NCI-H1436 treated with DMSO at 0.1 percent for 48 hours (cell line): ENCODE measurements at places on chromosomes 5 and 9.

- DNase-seq: no peak
These were observed 103.8 kb downstream of the EFNA5 start for GRCh38 chr5:107566986-107567385.

DNA sequence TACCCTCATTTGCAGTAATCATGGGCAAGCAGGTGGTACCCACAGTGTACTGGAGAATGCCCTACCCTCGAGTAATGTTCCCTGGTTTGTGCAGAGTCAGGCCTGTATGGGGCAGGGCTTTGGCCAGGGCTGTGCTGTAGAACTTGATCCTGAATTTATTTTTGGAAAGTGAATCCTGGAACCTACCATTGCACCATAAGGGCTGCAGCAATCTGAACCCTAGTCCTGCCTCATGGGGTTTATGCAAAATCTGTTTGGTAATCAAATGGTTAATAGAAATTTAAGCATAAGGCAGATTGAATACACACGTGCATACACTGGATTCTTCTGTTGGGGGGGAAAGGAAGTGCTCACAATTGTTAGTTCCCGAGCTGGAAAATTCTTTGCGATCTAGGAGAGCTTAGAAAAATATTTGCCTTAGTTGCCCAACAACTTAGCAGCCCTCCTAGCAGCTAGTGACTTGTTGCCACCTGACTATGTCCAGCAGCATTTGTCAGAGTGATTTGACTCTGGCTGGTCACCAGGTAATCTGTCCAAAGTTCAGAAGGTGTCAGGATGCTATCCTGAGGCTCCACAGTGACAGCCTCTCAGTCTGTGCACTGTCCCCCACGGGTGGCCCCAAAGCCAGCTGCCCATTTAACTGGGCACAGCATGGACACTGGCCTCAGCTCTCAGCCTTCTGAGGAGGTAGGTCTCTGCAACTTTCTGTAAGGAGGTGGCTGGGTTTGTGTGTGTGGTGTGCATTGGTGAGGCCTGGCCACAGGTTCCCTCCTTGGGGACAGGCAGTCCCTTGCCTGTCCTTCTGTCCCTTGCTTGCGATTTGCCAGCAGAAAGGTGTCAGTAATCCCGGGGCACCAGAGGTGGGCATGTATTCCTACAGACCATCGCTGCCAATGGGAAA is 8.3 kb downstream of the MVB12B start:
- no peak for DNase-seq

DNA sequence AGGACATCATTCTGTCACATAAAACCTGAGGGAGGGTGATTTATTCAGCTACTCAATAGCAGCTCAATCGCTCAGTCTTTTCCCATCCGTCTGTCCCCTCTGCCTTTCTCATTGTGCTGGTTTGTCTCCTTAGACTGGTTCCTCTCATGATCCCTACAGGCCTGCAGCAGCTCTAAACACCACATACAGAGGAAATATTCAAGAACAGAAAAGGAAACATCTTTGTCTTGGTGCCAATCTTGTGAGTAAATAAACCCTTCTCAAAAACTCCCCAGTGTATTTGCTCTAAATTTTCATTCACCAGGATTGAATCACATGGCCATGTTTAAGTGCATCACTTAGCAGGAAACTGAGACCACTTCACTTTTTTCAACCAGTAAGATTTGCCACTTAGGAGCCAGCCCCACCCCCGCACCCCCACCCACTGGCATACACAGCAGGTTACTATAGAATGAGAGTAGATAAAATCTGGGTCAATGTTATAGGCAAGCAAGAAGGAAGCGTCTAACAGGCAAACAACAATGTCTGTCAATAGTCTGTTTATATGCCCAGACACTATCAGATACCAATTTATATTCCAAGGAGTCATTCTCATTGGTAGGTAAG is 895.5 kb upstream of the DMAC1 start:
- peak; percentile 87 for DNase-seq

DNA sequence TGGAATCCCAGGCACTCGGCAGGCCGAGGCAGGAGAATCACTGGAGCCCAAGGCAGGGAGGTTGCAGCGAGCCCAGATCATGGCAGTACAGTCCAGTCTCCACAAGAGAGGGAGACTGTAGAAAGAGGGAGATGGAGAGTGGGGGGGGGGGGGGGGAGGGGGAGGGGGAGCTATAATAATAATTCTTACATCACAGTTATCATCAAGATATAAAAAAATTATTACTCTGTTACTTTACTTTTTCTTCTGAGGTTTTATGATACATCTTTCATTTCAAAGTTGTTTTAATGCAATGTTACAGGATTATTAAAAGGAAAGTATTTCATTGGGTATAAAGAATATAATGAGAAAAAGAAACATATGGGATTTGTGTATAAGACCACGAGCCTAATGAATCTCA is 17.8 kb upstream of the RAB3C start:
- no peak for DNase-seq

- no peak for DNase-seq
These were observed 99.2 kb downstream of the DTWD2 start for GRCh38 chr5:118889165-118889564.

DNA sequence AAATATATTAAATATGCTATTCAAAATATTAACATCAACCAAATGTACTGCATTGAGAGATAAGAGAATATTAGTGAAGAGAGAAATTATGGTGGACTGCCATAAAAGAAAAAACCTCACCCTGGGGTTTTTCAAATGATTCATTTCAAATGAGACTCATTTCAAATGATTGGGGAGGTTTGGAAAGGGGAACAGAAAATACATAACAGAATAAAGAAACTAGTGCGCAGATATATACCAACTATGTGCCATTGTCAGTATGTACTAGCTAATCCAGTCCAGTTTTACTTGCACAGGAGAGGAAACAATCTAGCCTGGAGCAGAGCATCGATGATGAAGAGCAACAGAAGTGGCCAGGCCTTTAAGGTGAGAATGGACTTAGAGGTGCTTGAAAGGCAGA is 651.6 kb upstream of the RORB start:
- DNase-seq: no peak

DNA sequence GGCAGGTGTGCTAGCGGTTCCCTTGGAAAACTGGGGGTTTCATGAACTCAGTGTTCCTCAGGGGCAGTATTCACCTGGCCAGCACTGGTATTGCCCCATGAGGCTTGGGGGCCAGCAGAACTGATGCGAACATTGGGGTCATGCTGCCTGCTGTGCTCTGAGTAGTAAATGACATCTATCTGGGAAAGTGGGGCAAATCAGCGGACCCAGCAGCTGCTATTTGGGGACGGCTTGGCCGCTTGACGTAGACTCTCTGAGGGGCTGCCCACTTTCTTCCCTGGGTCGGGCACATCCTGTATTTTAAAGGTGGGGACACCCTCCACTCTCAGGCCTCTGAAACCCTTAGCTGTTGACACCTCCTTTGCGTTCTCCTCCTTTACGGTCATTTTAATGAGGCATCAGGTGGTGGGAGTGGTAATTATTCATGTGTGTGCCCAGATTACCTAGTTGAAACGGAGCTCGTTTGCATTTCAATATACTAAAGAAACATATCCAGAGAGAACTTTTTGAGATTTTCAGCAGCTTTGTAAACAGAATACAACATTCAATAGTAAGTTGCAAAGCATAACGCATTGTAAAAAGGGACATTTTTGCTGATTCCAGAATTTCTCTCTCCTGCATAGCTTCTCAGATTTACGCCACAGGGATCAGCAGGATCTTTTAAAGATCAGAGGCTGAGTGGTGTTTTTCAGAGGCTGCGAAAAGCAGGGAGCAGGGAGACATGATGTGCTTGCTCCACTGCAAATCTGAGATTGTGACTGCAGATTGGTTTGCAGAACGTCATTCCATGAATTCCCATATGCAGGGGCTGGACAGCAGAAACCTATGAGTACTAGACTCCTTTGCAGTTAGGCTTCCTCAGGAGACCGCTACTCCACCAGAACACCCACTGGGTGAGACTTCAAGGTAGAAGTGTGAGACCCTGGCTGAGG is 56.8 kb upstream of the ZFR start:
- no peak for DNase-seq

- no peak for DNase-seq
These were observed 39.7 kb downstream of the CNOT6 start for GRCh38 chr5:180533845-180534244.

DNA sequence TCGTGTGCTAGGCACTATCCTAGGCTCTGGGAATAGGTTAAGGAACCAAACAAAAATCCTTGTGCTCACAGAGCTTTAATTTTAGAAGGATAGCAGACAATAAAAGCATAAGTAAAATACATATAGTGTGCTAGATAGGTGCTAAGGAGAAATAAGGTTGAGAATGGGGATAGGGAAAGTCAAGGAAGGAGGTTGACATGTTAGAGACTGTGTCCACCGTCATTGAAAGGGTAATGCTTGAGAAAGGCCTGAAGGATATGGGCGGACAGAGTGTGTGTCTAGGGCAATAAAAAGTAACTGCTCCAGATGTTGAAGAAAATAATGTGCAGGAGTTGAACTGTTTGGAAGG is 482 bp upstream of the TDRD7 start:
- no peak for DNase-seq

DNA sequence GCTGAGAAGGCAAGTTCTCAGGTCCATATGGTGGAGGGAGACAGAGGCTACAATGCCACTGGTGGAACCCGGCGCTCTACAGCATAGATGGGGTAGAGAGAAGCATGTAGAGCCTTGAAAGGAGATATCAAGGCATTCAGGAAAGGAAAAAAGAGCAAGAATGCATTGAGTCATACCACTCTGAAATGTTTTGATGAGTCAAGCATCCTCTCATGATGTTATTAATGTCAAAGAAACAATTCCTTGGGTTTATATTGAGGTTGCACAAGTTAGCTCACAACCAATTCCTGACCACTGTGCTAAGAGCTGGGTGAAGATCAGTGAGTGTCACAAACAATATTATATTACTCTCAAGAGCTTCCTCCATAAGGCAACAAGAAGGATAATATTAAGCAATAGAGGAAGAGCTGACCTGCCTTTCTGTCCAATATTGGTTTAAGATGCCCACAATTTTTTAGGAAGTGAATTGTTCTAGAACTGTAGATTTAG is 178.0 kb downstream of the RFK start:
- no peak for DNase-seq

DNA sequence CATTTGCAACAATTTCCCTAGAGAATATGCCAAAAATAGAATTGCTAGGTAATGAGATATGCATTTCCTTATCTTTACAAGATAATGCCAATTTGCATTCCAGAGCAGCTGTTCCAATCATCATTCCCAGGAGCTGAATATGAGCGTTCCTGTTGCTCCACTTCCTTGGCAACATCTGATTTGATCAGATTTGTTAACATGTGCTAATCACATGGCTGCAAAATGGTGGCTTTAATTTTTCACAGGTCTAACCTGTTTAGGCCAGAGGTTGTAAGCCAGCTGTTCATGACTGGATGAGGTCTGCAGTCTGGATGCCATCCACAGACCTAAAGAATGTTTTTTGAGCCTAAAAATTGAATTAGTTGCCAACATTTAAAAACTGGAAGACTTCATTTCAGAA is 220.7 kb upstream of the IL12B start:
- DNase-seq: no peak

- no peak for DNase-seq
These were observed 44.2 kb downstream of the NACC2 start for GRCh38 chr9:136050701-136051452.

DNA sequence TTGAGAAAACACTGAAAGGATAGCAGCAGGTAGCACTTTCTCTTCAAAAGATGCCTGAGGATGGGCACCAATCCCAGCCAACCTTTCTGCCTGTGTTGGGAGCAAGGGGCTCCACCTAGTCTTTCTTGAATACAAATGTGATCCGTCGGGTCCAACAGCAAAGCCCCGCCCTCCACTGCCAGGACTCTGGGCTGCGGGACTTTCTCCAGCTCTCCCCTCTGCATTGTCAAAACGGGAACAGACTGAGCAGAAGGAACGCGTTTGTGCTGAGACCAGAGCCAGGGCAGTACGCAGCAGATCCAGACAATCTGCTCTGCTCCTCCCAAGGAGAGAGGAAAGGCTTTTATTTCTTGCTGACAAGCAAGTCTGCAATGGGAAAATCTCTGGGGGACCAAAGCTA is 139.7 kb downstream of the SEC61B start:
- no peak for DNase-seq
